Activated CD4-positive, alpha-beta T cell treated with anti-CD3 and anti-CD28 coated beads for 1 hour (primary cell): ENCODE measurements at places on chromosomes 4 and X.

DNA sequence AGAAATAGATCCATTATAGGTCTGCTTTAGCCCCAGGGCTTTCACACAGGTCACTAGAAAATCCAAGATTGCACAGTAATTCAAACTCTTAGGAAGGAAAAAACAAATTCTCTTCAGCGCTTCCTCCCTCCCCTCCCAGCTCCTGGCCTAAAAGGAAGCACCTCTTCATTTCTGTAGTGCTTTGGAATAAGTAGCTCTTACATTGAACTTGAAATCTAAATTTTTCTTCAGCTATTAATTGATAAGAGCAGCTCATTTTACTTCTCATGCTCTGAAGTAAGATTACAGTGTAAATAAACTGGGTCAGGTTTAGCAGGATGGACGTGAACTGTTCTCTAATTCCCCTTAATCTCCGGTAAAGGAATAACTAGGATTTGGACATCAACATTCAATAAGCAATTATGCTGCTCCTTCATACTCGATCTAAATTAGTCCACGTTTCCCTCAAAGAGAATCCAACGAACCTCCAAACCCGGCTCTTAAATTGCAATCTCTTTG is 10.9 kb upstream of the SEL1L3 start:
- DNase-seq = no peak

- DNase-seq = no peak
Observed at GRCh38 chr4:132396636-132397035, 752.5 kb upstream of the PCDH10 start.

DNA sequence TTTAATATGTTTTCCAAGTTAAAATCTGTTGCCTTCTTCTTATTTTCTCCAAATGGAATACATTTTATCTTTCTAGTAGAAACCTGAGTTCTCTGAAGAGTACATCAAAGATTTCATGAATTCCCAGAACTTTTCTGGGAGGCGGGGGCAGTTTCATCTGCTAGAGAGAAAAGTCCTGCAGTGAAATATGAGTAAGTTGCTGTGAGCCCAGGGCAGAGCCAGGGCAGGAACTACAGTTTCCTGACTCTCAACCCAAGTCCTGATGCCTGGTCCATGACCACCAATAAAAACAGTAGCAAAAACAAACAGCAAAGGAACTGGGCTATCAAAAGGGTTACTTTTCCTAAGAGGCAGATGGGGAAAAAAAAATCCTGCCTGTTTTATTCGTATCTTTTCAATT is 239.4 kb upstream of the CTSO start:
- no peak for DNase-seq

DNA sequence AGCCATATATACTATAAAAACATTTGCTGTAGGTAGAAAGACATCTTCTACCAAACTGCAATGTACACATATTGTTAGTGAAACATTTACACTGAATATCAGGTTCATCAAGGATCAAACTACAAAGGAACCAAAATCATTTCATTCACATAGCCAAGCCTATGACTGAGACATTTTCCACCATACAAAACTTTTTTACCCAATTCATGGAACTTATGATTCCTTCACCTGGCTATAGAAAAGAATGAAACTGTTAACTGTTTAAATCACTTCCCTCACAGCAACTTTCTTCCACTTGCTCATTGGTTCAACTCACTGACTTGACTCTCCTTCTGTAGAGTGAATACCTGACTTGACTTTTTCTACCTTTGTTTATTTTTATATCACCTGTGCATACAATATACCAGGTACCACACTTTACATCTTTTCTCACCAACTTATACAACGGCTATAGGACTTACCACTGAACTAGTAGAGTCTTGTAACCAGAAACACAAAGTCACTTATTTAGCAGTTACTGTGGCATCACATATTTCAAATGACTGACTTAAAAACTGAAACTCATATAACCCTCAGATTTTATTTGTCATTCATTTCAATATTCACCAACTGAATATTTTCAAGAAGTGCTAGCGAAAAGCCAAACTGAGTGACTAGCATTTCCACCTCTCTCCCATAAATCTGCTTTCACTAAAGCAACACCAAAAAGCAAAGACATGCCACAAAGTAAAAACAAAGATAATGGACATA is 30.9 kb downstream of the CAMK2D start:
- DNase-seq = no peak

DNA sequence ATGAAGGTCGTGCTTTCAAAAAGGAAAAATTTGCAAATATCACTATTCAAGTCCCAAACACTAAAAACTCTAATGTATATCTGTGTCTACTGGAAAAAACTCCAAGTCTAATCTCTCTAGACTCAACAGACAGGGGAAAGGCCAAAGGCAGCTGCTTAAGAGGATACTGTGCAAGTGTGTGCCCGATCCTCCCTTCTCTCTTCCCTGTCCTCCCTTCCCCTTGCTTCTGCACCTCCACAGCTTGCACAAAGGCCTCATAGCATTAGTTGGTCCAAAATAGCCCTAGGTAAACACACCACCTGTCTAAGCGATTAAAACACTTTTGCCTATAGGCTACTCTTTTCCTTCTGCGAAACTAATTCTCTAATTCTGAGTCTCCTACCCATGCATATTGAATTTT is 10.6 kb downstream of the C4orf54 start:
- no peak for DNase-seq

- no peak for DNase-seq
Observed at GRCh38 chr4:57132743-57133137, 22.6 kb upstream of the IGFBP7 start.

- DNase-seq = no peak
Observed at GRCh38 chr4:95508421-95508820, 40.4 kb downstream of the UNC5C start.

DNA sequence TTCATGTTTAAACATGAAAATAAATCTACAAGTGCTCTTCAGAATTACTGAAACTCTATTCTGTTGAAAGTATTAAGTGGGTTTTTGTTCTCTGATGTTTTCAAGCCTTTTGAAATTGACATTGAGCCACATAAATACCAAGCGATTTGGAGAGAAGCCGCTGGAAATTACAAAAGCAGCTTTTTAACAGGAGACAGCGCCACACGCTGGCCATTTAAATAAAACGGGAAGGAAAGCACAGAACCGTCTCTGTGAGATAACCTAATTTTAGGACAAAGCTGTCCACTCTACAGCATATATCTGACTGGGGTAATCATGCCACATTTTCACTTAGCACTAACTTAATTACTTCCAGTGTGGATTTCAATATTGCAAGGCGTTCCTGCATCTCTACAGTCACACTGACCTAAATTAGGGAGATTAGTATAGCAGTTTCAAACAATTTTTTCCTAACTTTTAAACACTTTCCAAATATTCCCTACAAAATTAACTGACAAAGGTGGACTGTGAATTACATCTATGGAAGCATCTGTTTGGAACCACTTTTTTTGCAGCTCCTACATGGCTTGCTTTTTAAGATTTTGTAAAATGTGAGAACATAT is 6.8 kb upstream of the ANOS1 start:
- DNase-seq = no peak

GRCh38 chr4:26482508-26483462 is 7.5 kb downstream of the CCKAR start:
- no peak for DNase-seq

GRCh38 chr4:3835527-3836405 is 69.6 kb downstream of the ADRA2C start:
- DNase-seq = no peak

GRCh38 chr4:139676913-139677585 is 11.4 kb downstream of the MGST2 start:
- no peak for DNase-seq

DNA sequence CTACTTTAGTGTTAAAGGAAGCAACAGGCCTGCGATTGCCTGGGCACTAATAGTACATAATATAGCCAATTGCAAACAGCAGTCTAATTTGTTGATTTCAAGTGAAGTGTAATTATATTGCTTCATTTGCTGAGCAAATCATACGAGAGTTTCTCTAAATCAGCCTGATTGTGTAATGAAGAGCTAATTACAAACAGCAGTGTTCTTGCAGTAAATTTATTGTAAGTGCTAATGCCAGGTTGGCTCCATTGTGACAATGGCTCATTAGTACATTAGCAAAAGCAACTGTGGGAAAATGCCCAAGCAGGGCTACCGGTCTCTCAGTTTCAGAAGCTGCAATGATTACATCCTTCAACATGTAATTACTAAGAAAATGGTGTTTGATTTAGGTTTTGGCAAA is 591.5 kb downstream of the GALNTL6 start:
- no peak for DNase-seq

- DNase-seq = no peak
Observed at GRCh38 chrX:8927701-8928100, 106.2 kb downstream of the FAM9B start.

DNA sequence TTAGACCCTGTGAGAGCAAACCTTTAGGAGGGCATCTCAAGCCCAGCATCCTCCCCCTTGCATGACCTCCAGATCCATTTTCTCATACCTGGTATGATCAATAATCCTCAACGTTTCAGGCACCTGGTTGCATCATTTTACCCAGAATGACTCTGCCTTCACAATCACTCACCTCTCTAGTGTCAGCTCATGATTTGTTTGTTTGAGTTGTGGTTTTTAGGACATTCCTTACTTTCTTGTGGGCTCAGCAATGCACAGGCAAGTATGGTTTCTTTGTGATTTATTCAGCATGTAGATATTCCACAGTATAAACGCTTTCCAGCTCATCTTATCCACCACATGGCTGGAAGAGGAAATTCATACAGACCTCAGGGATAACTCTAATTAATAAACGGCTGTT is 93.6 kb upstream of the CPEB2 start:
- no peak for DNase-seq

DNA sequence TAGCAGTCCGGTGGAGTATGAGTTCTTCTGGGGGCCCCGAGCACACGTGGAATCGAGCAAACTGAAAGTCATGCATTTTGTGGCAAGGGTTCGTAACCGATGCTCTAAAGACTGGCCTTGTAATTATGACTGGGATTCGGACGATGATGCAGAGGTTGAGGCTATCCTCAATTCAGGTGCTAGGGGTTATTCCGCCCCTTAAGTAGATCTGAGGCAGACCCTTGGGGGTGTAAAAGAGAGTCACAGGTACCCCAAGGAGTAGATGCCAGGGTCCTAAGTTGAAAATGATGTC is 852 bp downstream of the MAGEH1 start:
- DNase-seq = no peak

DNA sequence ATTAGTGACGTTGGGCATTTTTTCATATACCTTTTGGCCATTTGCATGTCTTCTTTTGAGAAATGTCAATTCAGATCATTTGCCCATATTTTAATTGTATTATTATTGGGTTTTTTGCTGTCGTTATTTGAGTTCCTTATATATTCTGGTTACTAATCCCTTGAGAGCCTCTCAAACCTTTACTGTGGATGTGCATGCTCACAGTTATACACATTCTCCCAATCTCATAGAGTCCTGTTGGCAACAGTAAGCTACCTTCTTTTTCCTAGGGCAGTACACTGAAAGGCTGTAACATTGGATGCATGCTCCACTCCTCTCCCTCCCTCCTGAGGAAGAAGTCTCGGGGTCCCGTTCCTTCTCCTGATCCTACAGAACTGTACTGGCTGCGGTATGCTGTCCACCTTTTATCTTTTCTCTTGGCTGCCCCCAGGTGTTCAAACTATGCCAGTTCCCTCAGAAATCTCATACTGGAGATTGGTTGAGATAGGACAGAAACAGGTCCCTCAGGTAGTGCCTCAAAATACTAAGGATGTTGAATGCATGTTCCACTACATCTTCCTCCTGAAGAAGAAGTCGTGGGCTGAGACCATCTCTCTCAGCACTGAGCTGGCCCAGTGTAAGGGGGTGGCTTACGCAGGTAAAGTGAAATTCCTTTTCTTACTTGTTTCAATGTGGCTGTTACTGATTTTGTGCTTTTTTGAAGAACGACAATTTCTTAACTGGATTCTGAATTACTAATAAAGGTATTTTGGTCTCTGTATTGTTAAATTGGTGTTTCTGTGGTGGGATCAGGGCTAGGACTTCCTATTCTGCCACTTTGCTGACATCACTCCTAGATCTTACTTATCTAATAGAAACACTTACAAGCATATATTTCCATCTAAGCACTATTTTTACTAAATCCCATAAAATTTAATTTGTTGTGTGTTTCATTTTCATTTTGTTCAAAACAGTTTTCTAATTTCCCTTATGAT is 145.4 kb upstream of the HUWE1 start:
- no peak for DNase-seq

DNA sequence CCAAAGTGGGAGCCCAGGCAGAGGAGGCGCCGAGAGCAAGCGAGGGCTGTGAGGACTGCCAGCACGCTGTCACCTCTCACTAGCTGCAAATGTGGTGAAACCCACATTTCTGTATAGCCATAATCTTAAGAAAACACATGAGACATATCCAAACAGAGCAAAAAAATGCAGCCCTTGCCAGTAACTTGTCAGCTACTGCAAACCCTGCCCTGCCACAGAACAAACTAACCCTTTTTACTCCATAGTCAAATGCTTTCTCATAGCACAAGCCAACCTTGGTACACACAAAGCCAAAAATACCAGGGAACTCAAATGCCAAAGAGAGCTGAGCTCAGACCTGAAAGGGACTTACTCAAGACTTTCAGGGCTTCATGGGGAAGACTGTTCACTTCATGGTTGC is 14.9 kb upstream of the NXF3 start:
- no peak for DNase-seq

DNA sequence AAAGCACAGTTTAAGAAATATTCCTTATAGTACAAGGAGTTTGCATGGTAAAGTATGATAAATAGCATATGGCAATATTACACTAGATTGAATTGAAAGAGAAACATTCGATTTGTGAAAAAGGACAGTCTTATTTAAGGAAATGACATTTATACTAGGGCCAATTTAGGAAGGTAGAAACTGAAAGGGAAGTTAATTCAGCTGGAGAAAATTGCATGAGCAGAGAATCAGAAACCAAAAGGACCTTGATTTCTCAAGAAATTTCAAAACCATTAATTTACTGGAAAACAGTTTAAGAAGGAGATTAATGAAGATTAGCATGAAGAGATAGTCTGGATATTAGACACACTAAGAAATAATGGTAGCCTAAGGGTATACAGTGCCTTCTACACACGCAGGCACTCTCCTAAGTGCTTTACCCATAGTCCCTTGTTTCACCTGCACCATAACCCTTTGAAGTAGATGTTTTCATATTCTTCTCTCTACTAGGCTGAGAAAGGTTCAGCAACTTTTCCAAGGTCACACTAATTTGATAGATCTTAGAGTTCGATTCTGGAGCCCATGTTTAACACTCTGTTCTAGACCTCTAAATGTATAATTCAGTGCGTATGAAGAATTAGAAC is 259.1 kb upstream of the SLIT2 start:
- no peak for DNase-seq

DNA sequence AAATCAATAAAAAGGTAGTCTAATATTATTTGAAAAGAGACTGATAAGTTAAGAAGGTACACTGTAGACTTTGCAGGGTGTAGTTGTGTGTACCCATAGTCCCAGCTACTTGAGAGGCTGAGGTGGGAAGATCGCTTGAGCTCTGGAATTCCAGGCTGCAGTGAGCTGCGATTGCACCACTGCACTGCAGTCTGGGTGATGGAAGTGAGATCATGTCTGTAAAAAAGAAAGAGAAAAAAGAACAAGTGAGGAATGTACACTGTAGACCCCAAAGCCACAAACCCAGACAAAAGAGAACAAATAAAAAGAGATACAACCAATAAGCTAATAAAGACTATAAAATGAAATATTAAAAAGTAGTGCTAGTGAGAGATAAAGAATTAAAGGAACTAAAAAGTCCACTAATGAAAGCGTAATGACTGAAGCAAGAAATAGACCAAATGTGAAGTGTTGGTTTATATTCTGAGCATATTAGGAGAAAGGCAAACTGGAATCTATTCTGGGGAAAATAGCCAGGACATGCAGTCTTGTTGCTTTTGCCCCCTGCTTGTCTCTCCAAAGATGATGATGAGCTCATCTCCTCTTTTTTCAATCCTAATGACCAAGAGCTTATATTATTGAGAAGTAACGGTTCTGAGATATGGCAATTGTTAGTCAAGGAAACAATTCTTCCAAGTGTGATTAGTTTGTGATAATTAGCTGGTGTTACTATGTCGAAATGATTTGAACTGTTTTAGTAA is 19.1 kb downstream of the GSX2 start:
- no peak for DNase-seq
